ENCODE measurements at places on chromosomes 4 and X.

GRCh38 chrX:41528784-41529183 is 81.6 kb downstream of the NYX start:
- DNase-seq = no peak

GRCh38 chr4:47718696-47719095 is 119.2 kb downstream of the CORIN start:
- no peak for DNase-seq

GRCh38 chr4:96652158-96652557 is 812.3 kb downstream of the PDHA2 start:
- no peak for DNase-seq

GRCh38 chr4:99855678-99856077 is 38.5 kb downstream of the LAMTOR3 start:
- no peak for DNase-seq

DNA sequence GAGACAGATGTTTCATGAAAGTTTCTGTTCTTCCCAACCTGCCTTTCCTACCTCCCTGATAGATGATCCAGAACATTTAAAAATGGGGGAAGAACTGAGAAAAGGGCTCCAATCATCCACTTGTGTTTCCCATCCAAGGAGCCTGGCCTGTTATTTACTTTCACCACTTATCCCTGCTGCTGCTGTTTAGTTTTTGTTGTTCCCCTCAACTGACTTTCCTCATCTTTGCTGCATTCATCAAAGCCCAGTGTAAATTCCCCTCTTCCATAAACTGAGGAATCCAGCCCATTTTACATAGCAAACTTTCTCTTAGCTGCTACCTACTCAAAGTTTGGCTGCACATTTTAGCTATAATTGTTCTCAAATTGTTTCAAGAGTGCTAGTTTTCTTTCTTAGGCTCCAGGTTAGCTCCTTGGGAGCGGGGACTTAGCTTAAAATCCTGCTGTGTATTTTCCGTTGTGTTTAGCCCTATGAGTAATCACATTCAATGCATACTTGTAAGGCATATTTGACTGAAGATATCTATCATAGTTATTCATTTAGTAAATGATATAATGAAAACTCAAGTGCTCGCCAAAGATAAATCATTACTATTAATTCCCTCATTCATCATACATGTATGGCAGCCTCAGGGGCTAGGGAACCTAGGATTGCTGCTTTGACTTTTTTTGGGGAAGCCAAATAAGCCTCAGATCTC is 1.4 kb upstream of the PTPN13 start:
- DNase-seq = no peak

- DNase-seq = no peak
Measured at GRCh38 chr4:117135634-117136354, 50.4 kb upstream of the TRAM1L1 start.

DNA sequence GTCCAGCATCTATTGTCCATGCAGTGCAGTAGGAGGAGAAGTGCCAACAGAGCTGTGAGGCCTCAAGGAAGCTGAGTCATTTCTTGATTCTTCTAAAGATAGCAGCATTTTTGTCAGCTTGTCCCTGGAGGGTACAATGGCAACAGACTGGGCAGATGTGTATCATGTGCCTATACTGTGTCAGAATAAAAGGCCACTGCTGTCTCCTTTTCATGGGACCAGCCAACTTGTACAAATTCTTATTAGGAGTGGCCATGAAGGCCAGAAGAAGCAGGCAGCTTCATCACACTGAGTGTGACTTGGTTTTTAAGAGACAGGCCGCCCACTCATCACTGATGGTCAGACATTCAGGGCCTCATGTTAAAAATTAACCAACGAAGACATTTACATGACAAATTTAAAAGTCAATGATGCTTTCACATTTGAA is 185.0 kb upstream of the FAM241A start:
- DNase-seq = no peak

DNA sequence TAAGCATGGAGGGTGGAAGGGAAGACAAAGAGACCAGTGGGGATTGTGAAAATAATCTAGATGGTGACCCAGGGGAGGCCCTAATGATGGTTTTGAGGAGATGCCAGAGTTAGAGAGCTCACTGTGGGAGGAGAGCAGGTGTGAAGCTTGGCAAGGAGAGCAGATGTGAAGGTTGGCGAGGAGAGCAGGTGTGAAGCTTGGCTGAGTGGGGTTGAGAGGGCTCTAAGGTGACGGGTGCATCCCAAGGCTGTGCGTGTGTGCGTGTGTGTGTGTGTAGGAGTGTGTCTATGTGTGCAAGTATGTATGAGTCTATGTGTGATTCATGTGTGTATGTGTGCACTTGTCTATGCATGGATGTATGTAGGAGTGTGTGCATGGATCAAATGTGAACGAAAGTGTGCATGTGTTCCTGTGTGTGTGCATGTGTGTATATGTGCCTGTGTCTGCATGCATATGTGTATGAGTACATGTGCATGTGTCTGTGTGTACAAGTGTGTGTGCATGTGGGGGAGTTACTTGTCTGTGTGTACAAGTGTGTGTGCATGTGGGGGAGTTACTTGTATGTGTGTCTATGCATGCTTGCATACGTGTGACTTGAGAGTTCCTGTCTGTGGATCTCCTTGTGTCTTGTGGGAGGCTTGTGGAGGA is 72.0 kb downstream of the EVC start:
- no peak for DNase-seq

GRCh38 chr4:26201120-26201519 is 119.7 kb upstream of the RBPJ start:
- no peak for DNase-seq

GRCh38 chrX:135484641-135485289 is 35.7 kb upstream of the INTS6L start:
- no peak for DNase-seq

DNA sequence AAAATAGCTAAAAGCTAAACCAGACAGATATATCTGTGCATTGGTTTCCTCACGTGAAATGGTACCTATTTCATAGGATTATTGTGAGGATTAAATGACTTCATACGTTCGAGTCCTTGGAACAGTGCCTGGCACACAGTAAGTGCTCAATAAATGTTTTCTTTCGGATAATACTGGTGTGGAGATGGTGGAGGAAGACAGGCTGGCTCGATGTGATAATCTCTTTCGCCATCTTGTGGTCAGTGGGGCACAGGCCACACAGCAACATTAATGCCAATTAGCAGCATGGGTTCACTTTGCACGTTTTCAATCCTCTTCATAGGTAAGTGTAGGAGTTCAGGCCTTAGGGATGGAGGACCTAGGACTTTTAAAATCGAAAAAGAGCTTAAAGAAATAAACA is 9.3 kb downstream of the PAGE4 start:
- DNase-seq = no peak

DNA sequence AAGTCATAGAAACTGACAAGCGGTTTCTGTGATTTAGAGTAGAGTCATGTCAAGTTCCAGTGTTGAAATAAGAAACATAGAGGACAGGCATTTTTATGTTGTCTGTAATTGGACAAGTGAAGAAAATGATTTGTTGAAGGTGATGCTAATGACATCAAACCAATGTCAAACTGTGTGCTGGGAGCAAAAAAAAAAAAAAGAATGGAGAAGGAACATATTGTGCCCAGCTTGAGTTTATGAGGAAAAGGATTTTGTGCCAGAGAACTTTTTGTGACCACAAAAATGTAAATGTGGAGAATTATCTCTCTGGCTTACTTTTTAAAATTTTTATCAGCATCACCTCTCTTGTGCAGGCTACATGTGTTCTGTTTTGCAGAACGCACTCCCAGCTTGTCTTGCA is 495.7 kb downstream of the RAPGEF2 start:
- no peak for DNase-seq

DNA sequence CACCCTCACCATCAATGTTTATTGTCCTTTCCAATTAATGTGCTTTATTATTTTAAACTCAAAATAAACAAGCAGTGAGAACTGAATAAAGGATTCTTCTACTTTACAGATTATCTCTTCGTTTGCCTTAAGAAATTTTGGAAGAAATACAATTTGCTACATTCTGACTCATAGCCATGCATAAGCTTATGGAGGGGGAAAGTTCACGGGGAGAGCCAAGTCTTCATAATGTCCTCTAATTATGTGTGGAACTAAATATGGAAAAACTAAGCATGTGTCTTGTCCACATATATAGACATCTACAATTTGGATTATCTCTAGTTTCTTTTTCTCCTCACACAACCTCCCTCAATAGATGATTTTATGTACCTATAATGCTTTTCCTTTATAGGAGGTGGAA is 17.5 kb downstream of the CXCL13 start:
- no peak for DNase-seq

- DNase-seq = no peak
Measured at GRCh38 chr4:133464311-133464710, 315.2 kb downstream of the PCDH10 start.

- no peak for DNase-seq
Measured at GRCh38 chr4:113065629-113066028, 16.2 kb downstream of the ANK2 start.

DNA sequence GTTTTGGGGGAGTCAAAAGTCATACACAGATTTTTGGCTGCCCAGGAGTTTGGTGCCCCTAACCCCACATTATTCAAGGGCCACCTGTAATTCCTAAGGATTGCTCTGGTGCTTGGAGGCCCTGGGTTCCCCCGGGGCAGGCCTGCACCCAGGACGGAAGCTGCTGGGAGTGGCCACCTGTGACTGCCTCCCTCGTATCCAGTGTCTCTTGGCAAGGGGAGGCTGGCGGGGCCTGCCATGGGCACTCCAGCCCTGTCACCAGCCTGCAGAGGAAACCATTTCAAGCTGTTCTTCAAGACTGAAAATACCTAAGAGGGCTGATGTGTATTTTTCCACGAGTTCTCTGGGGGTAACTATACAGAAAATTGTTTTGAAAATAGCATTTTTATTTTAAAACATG is 24.5 kb upstream of the GPR78 start:
- no peak for DNase-seq

DNA sequence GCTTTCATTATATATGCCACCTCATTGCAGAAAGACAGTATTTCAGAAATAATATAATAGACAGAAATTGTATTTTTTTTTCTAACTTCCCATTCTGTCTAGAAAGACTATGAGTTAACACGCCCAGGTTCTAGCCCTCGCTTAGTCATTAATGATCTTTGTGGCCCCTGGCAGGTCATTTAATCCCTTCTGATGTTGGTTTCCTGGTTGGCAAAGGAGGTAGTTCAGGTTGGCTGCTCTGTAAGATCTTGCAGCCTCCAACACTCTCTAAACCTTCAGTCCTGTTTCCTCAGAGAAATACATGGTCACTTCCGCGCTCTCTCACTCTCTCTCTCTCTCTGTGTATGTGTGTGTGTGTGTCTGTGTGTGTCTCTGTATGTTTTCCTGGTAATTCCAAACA is 156.3 kb upstream of the NOCT start:
- no peak for DNase-seq

DNA sequence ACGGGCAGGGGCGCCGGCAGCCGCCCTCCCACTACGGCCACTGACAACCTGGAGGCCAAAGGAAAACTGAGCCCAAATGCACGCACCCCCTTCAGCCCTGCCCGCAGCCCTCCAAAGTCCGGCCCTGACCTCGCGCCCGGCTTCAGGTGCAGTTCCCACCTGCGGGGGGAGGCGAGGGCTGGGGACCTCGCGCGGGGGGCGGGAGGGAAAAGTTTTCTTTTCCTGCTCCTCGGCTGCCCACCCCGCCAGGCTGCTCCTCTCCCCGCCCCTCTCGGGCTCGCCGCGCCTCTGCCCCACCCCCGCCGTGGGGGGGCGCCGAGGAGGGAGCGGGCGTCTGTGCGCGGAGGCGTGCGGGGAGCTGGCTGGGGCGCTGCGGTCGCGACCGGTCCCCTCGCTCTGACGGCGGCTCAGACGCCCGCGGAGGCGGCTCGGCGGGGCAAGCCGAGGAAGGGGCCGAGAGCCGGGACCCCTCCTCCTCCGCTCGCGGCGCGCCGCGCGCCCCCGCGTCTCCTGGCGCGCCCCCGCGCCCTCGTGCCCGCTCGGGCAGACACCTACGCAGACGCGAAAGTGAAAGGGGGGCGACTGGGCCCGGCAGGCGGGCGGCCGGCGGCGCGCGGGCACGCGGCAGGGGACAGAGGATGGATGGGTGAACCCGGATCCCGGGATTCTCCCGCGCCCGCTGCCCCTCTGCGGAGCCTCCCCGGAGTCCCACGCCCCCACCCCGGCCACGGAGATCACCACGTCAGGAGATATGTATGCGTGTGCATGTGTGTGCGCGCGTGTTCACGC is 3.1 kb upstream of the NR3C2 start:
- peak; percentile 44 for DNase-seq

- no peak for DNase-seq
Measured at GRCh38 chrX:48714573-48714972, 18.0 kb downstream of the SUV39H1 start.

GRCh38 chr4:127870688-127871087 is 10.0 kb upstream of the PLK4 start:
- DNase-seq = no peak

All from activated T-cell treated with anti-CD3 and anti-CD28 coated beads for 24 hours (primary cell).